CD4-positive, alpha-beta T cell treated with Interferon gamma for 1 hour (primary cell): ENCODE measurements at places on chromosomes 6 and 20.

- no peak for DNase-seq
Observed at GRCh38 chr20:62762376-62762775, 33.9 kb upstream of the MRGBP start.

DNA sequence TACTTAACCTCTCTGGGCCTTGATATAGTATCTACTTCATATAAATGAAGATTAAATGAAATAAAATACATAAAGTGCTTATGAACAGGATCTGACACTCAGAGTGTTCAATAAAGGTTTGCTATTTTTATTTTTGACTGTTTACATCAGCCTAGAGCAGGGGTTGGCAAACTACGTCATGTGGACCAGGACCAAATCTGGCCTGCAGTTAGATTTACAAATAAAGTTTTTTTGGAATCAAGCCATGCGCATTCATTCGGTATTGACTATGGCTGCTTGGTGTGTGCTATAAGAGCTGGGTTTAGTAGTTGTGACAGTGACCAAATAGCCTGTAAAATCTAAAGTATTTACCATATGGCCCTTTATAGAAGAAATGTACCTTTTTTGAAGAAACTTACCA is 20.8 kb downstream of the PEX7 start:
- no peak for DNase-seq

- peak; percentile 34 for DNase-seq
Observed at GRCh38 chr20:32031007-32031958, 20.8 kb upstream of the HCK start.

DNA sequence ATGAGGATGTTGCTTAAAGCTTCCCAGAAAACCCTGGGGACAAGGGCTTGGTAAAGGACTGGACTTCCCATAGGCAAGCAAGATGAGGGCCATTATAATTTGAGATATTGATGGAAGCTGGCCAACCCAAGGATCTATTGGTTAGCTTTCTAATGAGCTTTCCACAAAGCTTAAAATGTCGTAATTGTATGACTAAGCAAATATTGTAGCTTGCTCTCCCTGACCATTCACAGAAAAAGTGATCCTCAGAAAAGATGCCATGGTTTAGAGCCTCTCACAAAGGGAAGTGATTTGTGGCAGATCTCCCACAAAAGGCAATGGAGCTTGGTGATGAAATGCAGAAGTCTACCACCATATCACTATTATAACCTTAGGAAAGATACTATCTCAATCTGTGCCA is 13.6 kb downstream of the IL17F start:
- no peak for DNase-seq

DNA sequence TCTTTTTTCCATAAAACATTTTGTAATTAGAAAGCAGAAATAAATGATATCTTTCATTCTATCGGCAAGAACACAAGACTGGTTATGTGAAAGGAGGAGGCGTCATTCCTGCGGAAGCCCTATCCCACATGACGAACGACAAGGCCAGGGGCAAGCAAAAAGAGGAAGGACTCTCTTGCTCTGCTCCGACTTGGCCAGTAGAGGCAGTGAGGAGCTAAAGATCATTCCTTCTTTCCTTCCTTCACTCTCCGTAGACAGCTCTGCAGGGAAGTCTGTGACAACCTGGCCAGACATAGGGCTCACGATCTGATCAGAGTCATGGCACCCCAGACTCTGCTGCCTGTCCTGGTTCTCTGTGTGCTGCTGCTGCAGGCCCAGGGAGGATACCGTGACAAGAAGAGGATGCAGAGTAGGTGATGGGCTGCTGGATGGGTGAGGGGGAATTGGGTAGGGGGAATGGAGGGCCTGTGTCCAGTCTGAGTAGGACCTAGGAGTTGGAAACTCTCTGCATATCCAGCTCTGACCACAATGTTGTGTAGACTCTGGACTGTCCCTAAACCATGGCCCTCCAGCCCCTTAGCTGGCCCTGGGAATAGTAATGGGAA is at the start of gene WFDC10A:
TSS of gene WFDC10A (plus strand) at position 244 of the 605 bp plus-strand sequence. CDS start at position 319, 75 bp downstream.
- DNase-seq = peak; percentile 20

DNA sequence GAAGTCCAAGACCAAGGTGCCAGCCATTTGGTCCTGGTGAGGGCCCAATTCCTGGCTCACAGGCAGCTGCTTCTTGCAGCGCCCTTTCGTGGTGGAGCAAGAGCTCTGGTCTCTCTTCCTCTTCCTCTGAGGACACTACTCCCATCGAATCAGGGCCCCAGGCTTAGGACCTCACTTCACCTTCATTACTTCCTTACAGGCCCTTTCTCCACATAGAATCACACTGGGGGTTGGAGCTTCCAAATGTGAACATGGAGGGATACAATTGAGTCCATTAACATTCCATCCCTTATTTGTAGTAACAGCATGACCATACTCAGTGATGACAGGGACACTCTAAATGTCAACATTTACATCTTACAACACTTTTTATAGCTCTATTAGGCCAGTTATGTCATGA is 2.3 kb downstream of the RAMACL start:
- no peak for DNase-seq

DNA sequence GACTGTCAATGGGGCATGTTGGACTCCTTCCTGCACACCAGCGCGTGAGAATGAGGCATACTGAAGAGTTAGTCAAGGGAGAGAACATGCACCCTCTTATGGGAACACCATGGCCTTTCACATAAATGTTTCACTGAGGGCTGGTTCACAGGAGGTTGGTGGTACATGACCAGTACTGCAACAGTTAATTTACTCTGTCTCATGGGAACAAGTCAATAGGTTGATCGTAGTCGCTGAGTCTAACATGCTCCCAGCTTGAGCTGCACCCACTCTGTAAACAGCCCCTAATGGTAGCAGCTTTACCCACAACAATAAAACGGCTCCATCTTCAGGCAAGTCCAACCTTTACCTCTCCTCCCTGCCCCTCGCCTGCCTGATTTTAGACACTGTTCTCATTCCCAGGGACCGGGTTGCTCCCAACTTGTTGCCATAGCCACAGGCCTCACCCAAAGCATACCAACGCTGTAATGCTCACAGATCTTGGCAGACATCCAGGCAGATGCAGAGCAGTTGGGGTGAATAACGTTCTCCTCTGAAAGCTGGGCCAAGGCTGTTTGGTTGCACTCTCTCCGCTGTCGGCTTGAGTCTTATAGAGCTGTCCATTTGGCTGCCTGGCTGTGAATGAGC is 111.3 kb downstream of the LY86 start:
- DNase-seq = peak; percentile 41

GRCh38 chr20:25285091-25285647 is 37.3 kb downstream of the PYGB start:
- no peak for DNase-seq

- no peak for DNase-seq
Observed at GRCh38 chr6:168417191-168417590, 23.8 kb upstream of the SMOC2 start.

- no peak for DNase-seq
Observed at GRCh38 chr6:115984809-115985208, 75.9 kb downstream of the FRK start.

DNA sequence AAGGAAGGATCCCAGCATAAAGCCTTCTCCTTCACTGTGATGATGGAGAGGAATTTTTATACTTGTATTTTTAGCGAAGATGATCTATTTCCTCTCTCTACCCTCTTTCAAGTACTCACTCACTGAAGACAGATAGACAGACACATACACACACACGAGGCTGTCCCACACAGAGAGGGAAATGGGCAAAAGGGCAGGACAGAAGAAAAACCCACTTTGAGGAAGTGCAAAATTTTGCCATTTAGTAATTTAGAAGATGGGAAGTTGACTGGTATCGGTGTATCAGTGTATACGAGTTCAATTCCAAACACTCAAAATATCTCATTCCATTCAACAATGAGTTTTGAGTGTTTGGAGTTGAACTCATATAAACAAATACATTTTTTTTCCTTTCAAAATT is 30.9 kb downstream of the HEBP2 start:
- DNase-seq = no peak

DNA sequence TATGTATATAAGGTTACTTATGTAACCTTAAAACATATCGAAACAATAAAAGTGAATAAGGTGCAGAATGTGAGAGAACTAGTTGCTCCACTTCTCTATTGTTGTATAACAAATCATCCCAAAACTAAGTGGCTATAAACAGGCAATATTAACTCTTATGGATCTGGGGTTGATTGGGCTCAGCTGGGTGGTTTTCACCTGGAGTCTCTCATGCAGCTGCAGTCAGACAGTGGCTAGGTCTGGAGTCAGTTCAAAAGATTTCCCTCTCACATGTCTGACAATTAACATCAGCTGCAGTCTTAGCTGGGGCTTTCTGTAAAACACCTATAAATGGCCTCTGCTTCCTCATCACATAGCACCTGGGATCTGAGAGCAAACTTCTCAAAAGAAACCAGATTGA is 288.4 kb upstream of the SASH1 start:
- no peak for DNase-seq

GRCh38 chr20:4898282-4899244 is 102.7 kb downstream of the SLC23A2 start:
- DNase-seq = no peak

DNA sequence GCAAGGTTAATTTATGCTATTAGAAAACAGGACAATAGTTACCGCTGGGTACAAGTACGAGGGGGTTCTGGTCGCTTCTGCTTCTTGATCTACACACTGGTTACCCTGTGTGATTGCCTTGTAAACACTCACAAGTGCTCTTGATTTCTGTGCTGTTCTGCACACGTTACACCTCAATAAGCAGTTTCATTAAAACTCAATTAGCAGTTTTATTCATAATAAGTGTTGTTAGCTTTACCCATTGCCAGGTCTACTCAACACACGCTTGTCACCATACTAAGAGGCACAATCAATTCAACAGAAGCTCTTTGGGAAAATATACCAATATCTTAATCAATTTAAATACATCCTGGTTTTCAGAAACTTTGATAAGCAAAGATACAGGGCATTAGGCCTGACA is 20.4 kb downstream of the BMP7 start:
- no peak for DNase-seq

GRCh38 chr6:83862776-83863471 is 3.4 kb downstream of the CYB5R4 start:
- no peak for DNase-seq

- no peak for DNase-seq
Observed at GRCh38 chr6:22279427-22279826, 17.4 kb downstream of the PRL start.

DNA sequence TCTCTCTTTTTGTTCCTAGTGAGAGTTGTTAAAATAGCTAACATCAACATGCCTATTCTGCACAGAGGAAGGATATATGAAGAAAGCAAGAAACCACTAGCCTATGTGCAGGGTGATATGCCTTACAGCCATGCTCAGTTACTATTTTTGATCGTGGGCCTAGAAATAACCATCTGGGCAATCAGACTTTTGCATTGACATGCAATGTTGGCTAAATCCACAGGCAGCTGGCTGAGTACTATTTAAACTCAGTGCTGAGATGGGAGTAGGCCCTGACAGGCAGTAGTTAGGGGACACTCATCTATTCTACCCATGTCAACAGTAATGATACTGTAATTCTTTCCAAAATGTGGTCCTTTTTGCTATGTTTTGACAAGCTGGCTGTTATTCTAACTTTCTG is 89.6 kb downstream of the HDGFL1 start:
- DNase-seq = no peak

DNA sequence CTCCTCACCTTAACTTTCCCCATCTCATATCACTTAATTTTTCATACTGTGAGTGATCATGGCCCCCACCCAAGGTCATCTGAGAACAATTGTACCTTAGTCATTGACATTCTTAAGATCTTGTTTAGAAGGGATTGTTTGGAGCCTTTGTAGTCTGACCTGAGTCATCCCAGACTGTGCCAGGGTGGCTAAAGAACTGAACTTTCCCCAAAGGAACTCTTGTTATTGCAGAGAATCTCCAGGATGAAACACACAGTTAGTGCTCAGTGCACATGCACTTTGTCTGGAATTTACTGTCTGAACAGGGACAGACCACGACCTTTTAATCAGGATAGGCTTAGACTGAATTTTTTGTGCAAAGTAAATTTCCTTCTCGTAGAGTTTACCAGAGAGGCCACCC is 112.6 kb upstream of the CCN2 start:
- DNase-seq = no peak

DNA sequence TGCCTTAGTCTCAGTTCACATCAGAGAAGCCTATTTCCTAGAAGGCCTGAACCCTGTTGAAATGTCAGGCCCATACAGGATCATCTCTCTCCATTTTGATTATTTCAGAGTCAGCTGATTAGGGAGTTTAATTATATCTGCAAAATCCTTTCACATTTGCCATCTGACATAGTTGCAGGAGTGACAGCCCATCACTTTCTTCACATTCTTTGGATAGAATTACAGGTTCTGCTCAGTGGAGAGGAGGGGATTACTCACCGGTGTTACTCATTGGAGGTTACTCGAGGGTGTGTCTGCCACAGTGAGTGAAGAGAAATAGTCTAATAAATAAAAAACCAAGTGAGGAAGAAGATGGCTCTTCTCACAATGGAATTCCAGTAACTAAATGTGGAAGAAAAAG is 216.8 kb downstream of the TMEM242 start:
- no peak for DNase-seq

GRCh38 chr6:134602123-134602522 is 284.2 kb upstream of the SGK1 start:
- DNase-seq = no peak

DNA sequence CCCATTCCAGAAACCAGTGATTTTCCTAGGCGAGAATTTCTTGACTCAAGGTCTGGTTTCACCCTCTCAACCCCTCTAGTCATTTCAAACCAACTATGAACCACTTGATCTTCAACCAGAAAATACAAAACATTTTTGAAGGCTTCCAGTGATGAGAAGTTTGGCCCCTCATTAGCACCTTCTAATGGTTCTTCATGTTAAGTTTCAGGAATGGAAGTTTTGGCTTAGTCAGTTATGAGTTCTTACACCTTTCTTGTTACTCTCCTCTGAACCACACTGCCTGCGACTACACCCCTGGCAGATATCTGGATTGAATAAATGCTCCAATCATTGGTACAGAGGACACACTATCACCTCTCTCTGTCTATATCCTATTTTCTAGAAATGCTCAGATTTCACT is 67.2 kb downstream of the GJA10 start:
- no peak for DNase-seq

- no peak for DNase-seq
Observed at GRCh38 chr6:52650941-52651340, 20.0 kb upstream of the TMEM14A start.
